ENCODE measurements at places on chromosomes 5 and 9.

GRCh38 chr9:110807956-110808598 lies 139.5 kb downstream of the MUSK start:
- no peak for DNase-seq

DNA sequence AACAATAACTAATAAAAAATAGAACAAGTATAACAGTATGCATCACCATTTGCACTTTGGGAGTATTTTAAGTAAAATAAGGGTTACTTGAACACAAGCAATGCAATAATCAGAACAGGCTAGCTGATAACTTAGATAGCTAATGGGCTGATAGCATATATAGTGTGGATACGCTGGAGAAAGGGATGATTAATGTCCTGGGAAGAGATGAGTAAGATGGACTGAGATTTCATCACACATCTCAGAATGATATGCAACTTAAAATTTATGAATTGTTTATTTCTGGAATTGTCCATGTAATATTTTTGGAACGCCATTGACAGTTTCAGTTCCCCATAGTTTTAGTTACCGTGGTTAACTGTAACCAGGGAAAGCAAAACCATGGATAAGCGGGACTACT lies 173.6 kb downstream of the ISL1 start:
- DNase-seq: no peak

DNA sequence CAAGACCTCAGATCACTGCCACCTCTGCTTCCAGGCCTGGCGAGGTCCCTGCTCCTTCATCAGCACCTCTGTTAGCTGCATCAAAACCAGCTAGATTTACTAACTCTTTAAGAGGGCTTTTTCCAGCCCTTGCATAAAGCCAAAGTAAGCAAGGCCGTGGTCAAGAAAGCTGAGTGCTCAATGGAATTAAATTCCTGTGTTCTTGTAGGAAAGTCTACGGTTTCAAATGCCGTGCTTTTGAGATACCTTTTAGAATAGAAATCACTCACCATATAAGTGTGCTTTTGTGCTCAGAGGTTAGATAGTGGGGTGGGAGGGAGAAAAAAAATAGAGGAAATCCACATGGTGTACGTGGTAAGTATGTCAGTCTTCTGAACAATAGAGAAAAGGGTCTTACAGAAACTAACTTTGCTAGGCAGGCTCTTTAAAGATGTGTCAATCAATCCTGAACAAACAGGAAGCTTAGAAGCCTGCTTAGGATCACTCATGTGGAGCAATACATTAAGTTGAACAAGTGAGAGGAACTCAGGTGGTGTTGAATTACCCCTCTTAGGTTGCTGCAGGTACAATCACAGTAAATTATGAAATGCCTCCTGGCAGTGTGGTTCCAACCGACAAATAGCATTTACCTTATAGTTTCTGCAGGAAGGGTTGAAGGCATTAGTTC lies 79.7 kb downstream of the SEMA6A start:
- no peak for DNase-seq

GRCh38 chr5:54526604-54527288 lies 9.2 kb downstream of the SNX18 start:
- DNase-seq: no peak

DNA sequence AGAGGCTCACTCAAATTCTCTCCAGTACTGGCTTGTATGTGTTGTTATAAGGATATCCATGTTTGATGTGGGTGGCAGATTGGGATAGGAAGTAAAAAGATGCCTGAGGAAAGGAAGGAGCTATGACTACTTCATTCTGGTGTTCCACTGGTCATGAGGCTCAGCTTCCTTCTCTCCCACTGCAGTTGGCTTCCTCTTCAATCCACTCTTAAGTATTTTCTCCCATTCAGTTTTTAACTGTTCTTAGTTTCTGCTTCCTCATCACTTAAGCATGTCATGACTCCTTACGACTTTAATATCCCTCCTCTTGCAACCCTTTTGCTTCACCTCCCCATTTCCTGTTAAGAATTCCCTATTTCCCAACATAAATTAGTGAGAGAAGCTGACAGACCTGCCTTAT lies 81.1 kb downstream of the PJA2 start:
- no peak for DNase-seq

DNA sequence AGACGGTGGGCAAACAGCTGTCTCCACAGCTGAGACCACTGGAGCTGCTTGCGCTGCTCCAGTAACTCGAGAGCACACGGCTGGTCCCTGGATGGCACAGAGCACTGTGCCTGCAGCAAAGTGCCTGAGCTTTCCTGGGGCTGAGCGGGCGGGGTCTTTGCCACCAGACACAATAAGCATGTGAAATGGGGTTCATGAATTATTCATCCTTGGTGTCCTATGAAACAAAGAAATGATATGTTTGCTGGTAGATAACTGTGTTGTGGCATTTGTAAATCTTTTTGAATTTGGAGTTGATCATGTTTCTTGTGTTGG lies 151.7 kb upstream of the MPDZ start:
- no peak for DNase-seq

- no peak for DNase-seq
These were observed 41.7 kb downstream of the ADAMTS16 start for GRCh38 chr5:5181650-5182324.

DNA sequence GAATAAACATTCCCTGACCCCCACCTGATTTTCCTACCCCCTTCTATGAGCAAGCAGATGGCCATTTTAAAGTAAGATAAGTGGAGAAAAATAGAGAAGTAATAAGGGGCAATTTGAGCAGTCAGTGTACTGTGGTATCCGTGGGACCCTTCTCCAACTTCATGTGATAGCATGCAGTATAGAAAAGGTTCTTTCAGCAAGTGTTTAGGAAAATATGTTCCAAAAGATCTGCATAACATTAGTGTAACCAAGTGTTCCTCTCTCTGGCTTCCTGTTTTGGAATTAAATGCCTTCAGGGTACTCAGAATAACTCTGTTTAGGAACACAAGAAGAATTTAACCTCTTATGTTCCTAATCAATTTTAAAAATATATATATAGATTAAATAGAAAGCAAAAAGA lies 134.9 kb downstream of the ATG10 start:
- DNase-seq: no peak

DNA sequence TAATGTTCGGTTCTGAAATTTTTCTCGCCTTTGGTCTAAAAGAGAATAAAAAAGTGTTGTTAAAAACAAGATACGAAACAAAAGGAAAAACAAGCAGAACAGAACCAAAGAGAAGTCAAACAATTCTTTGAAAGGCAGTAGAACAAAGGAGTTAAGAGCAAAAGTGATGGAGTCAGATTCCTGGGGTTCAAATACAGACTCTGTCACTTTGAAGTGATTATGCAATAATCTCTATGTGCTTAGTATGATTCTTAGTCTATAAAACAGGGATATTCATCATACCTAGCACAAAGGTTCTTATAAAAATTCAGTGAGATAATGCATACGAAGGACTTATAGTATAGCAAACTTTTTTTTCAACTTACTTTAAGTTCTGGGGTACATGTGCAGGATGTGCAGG lies 48.3 kb downstream of the C9 start:
- DNase-seq: no peak

DNA sequence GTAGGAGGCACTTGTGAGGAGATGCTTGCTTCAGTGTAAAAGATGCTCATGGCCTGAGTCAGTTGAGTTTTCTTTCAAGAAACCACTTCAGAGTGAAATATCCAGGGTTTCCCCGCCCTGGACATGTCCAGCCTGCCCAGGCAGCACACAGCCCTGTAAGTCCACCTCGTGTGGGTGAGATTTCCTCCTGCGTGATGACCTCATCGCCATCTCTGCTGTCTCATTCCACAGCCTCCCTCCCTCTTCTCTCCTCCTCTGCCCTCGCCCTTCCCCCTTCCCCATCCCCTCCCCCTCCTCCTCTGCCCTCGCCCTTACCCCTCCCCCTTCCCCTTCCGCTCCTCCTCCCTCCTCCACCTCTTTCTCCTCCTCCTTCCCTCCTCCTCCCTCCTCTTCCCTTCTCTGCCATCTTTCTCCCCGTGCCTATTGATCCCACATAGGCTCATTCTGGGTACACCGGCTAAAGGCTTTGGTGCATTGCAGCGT lies 34.0 kb upstream of the NCS1 start:
- peak; percentile 83 for DNase-seq

DNA sequence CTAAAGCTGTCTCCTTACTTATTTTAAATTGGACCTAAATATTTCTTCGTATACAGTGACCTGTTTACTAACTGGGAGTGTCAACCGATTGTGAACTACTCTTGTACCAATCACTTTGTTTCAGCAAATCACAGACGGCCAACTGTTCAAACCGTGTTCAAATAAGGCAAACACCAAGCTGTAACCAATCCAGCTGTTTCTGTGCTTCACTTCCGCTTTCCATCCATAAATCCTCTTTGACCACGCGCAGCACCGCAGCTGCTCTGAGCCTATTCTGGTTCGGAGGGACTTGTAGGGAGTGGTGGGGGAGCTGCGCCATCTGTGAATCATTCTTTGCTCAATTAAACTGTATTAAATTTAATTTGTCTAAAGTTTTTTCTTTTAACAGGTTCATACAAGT lies 4.8 kb upstream of the FAM240B start:
- no peak for DNase-seq

DNA sequence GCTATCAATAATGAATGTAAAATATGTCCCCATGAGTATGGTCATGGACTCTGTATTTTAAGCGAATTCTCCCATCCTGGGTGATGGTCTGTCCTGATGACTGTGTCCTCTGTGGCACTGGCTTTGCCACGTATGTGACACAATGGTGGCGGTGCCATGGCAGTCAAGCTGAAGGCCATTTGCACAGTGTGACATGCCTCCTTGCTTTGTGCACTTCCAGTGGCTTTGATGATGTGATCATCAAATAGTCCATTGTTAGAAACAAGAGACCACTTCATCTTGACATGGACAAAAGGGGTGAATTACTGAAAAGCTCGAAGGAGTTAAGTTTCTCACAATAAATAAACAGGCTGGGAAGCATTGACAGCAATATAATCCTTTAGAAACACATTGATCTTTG lies 31.0 kb upstream of the PRRC1 start:
- DNase-seq: no peak

GRCh38 chr5:146124580-146124979 lies 19.2 kb upstream of the PLAC8L1 start:
- no peak for DNase-seq

GRCh38 chr5:180470966-180471582 lies 23.1 kb upstream of the CNOT6 start:
- DNase-seq: peak; percentile 71

GRCh38 chr5:15222156-15222555 lies 277.8 kb upstream of the FBXL7 start:
- no peak for DNase-seq

DNA sequence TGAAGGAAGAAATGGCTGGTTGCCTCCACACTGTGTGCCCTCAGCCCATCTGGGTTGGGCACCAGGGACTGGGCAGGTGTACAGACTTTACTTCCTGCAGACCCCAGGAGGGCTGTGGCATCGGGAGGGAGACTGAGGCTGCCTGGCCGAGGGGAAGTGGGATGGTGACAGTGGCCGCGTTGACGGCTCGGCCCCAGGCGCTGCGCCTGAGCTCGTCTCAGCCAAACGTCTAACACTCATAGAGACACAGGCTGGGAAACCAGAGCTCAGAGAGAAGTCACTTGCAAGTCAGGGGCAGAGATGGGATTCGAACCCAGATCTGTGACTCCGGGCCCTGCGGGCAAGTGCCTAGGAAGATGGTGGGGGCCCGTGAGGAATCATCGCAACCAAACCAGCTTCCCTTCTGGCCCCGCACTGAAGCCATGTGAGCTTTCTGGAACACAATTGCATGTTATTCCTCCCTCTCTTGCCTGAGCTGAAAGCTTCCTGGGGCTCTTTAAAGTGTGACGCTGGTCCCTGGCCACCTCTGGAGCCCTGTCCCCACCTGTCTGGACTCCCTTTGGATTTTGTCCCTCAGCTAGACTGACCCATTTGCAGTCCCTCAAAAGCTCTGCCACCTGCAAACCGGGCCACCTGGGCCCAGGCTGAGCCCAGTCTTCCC lies 53.1 kb upstream of the FUBP3 start:
- peak; percentile 0 for DNase-seq

DNA sequence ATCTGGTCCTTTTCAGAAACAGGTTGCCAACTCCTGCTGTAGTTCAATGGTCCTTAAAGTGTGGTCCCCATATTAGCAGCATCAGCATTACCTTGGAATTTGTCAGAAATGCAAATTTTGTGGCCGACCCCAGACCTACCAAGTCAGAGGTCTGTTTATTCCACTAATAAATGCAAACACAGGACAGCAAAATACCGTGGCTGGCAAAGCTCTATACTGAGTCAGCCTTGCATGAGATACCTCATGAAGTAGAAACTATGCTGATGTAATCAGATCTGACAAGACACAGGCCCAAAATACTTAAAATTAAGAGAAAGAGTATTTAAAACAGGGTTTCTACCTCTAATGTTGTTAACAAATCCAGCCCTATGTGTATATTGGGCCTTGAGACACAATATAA lies 3.0 kb downstream of the GOLM1 start:
- DNase-seq: no peak

- DNase-seq: no peak
These were observed 46.5 kb downstream of the CEMIP2 start for GRCh38 chr9:71721855-71722254.

GRCh38 chr9:107699231-107699630 lies 209.7 kb upstream of the KLF4 start:
- DNase-seq: no peak

- no peak for DNase-seq
These were observed 6.3 kb upstream of the GARIN3 start for GRCh38 chr5:157172403-157172802.

DNA sequence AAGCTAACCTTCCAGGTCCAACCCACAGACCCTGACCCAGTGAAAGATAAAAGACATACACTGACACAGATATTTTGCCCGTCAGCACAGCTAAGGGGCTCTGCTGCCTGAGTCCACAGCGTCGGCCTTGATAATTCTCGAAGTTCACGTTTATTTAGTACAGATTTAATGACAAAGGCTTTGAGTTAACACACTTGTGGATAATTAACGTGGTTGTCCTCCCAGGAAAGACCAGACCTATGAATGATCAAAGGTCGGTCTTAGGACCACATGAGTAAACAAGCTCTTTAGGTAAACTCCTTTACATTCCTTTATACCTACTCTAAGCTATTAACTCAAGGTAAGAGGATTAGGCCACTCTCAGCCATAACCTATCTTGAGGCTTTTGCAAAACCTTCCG lies 11.3 kb upstream of the TEX10 start:
- no peak for DNase-seq

GRCh38 chr5:9054821-9055589 lies 490.9 kb downstream of the SEMA5A start:
- DNase-seq: no peak

DNA sequence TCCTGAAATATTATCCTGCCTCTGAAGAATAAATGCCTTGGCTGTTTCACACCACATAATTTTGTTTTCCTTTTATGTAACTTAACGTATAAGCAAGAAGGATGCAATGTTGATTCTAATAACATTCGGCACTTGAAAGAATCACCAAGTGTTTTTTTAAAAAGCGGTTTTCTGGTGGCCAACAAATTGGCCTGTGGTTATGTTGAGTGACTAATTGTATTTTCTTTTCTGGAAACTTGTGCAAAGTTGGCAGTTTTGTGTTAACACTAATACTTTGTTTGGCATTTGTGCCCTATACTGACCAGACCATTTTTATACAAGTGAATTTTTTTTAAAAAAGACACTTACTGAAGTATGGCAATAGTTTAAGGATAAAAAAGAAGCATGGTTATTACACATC lies 452.7 kb downstream of the BNC2 start:
- no peak for DNase-seq

GRCh38 chr9:11933926-11934325 lies 759.3 kb upstream of the TYRP1 start:
- no peak for DNase-seq
